Stimulated activated CD8-positive, alpha-beta memory T cell treated with anti-CD3 and anti-CD28 coated beads, Interleukin-12 subunit alpha, Interleukin-12 subunit beta, amount 100 ng/mL, for 1 hour (primary cell): ENCODE measurements at places on chromosomes 7 and 10.

GRCh38 chr7:109782806-109783205 is 1213.1 kb downstream of the DNAJB9 start:
- DNase-seq = no peak

DNA sequence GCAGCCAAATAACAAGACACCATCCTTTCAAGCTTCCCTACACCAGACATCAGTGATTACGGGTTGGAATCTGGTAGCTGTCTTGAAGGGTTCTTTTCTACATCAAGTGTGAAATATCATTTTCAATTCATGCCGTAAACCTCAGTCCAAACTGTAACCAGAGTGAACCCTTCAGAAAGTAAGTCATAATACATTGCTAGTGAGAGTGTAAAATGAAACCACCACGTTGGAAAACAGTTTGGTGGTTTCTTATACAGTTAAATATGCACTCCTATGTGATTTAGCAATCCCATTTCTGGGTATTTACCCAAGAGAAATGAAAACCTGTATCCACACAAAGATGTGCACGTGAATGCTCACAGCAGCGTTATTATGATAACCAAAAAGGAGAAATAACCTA is 25.6 kb upstream of the ZC3HAV1L start:
- DNase-seq = no peak

DNA sequence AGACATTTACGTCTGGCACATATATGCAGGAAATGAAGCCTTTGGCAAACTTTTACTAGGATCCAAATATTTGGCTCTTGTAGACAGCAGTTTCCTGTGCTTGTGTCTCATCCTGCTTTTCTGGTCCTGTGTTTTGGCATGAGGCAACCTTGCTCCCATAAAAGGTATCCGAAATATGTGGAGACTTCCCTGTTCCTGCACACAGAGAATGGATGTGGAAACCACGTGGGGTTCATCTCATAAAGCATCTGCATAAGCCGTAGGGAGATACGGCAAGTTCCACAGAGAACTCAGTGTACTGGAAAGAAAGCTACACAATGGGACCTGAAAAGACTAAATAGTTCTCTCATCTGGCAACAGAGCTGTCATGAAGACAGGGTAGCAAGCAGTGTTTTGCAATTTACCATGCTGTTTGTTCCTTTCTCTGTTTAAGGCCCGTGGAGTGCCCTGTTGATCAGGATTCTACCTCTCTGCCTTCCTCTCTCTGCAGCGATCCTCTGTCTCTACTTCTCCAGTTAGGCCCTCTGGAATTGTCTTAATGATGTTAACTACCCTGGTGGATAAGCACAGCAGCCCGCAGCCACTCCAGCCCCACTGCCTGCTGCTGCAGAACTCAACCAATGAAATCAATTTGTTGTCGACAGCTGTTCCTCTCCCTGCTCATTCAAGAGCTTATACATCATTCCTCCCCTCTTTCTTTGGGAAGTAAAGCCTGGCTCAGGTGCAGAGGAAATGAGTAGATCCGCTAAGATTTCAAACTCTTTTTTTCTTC is 293.6 kb downstream of the CSTF2T start:
- DNase-seq = no peak

DNA sequence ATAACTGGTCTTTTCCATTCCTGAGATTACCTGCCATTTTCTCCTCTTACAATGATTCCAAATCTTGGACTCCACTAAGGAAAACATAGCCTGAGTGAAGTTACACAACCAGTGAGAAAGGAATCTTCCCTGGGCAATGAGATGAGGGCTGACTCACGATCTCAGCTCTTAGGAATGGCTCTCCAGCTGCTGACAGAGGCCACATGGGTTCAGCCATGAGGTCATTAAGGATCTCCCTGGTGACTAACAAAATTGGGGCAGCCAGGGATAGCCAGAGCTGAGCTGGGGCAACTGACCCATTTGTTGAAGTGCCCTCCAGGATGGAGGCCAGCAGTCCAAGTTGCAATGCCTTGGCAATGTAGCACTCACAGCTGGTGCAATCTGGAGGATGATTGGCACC is 78.7 kb upstream of the MKLN1 start:
- no peak for DNase-seq

- no peak for DNase-seq
These were observed 567 bp downstream of the GTF2IRD1 start for GRCh38 chr7:74454021-74454924.

DNA sequence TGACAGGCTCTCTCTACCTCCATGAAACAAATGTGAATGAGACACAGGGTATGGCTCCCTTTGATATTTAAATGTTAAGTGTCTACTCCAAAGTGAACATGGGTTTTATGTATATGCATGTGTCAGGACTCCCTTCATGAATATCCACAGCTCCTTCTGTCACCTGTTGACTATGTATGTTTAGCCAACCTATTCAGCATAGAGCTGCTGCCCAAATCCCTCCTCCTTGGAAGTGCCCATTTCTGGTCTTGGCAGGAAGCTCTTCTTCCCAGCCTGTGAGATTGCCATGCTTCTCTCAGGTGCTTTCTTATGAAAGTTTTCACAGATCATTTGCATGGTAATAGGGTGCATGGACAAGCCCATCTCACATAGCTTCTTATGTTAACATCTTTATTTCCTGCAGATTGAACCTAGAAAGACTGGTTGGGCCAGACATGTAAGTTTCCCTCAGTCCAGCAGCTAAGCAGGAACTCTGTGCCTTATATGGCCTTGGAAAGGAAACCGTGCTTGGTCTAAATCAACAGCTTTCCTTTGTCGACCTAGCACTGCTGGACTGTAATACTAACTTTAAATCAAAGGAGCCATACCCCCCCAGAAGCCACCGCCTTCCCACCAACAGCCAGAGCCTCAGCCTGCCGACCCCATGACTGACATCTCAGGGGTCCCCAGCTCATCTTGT is 288.9 kb downstream of the ADARB2 start:
- DNase-seq = no peak

DNA sequence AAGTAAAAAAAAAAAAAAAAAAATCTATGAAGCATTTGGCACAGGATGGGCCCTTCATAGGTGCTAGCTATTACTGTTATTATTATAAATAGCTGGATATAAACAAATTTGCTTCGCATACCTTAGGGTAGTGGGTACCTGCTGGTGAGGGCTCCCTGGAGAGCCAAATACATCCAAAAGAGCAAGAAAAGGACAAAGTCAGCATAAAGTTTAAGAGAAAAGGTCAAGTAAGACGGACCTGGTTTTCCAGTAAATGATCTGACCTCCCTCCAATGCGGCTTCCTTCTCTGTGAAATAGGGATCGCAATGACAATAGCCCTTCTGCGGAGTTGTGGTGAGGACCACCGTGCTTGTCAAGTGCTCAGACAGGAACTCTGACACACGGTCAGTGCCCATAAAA is 214.5 kb downstream of the SNX10 start:
- no peak for DNase-seq

- no peak for DNase-seq
These were observed 227.3 kb upstream of the TCF7L2 start for GRCh38 chr10:112722758-112723157.

DNA sequence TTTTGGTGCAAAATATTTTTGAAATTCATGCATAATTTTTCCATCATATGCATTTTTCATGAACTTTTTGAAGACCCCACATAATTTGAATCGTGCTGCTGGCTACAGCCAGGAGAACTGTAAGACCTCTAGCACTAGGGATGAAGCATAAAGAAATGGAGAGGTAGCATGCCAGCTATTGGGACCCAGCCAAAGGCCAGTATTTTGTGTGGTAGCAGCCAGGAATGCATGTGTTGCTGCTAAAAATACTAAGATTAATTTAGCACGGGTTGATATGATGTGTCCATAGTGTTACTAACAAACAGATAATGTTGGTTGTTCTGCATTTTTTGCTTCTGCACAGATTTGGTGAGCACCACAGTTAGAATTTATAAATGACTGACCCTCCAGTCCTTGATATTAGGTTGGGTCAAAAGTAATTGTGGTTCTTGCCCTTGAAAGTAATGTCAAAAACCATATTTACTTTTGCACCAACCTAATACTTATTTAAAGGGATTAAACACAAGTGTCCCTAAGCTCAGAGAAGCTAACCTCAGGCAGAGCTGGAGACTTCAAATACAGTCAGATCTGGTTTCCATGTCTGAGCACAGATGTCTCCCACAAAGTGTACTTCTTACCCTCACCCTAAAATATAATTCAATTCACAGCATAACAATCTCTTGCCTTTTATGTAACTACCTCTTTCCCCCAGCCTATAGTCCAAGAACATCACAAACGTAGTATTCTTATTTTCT is 54.1 kb upstream of the NPSR1 start:
- no peak for DNase-seq

DNA sequence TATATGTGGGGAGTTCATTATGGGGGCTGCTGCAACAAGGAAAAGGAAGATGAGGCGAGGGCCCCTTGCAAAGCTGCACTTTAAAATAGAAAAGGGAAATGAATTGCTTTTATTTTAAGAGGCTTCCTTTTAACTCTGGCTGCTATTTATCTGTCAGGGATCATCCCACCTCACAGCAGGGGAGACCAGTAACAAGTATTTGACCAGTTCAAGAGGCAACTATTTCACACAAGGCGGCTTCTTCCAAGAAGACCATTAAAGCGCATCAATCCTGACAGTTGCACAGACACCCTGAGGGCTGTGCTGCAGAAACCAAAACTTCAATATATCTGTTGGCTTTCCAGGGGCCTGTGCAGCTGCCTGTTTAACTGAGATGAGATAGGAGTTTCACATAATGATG is 1009.2 kb downstream of the SORCS3 start:
- DNase-seq = no peak

DNA sequence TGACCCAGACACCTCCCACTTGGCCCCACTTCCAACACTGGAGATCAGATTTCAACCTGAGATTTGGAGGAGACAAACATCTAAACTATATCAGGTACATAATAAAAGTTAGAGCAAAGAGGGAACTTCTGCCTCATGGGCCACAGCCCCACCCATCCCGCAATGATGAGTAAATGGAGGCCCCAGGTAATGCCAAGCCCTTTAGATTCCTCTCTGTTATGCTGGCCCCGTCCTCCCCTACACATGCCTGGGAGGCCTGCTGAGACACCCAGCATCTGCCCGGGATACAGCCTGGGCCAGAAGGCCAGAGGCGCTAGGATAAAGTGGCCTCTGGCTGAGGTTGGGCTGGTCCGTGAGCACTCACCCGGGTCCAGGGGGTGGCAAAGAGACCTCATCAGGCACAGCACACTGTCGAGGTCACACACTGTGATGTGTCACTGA is 185.5 kb upstream of the SH2B2 start:
- no peak for DNase-seq

DNA sequence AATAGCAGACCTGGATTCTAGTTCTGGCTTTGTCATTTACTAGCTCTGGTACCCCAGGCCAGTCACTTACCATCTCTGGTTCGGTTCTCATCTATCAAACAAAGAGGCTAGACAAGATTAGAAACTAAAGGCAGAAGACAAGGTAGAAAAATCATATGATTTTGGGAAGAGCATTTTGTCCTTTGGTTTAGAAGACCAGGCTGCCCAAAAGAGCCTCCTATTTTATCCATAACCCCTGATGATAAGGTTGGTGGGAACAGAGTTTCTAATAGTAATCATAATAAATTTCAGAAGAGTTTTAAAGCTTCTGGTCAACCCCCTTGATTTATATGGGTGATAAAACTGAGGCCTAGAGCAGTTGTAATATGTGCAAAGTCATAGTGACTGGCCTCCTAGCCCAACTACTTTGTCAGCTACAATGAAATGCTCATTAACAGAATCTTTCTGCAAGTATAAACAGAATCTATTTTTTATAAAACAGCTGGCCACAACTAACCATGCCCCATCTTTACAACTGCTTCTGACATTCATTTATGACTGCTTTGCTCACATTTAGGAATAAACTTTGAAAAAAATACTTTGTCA is 23.4 kb downstream of the COX15 start:
- DNase-seq = no peak

GRCh38 chr7:24140001-24140400 is 144.0 kb upstream of the NPY start:
- no peak for DNase-seq

DNA sequence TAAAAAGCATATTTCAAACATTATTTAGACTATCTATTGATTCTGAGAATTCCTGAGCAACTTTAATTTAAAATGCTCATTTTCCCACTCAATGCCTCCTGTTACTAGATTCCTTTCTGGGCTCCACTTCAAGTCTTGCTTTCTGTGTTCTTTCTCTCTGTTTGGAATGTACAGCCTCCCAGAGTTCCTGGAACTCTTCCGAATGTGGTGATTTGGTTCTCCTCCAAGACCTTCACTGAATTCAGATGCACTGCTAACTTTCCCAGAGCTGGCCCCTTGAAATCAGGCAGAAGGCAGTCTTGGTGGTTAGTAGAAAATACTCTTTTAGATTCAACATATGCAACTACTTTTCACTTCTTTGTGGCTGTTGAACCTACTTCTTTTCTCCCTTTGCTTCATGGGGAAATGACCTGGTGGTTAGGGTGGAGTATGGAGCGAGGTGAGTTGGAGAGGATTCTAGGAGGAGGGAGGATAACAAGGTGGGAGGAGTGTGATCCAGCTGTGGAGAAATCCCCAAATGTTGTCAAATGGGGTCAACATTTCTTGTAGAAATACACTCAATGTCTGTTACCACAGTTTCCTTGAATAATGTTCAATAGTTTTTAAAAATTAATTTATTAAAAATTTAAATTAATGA is 27.9 kb upstream of the CCDC7 start:
- no peak for DNase-seq

DNA sequence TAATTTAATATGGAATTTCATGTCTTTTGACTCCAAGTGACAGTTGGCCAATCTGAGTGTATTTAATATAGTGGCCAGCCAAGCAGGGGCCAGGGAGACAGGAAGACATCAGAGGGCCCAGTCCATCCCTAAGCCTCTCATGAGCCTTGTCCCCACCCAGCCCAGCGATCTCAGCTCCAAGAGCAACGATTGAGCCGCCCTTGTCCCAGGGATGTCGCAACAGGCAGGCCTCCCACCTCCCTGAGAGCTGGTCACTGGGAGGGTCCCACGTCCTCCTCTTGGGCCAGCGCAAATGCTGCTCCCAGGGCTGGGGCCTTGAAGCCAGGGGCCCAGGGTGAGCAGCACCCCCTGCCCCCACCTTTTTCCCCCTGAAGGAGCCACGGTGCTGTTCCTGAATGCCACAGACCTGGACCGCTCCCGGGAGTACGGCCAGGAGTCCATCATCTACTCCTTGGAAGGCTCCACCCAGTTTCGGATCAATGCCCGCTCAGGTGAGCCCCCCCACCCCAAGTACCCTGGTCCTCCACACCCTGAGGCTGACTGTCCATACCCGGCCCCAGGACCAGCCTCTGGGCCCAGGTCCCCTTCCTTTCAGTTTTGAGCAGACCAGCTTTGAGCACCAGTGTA is 29.4 kb downstream of the C10orf105 start:
- no peak for DNase-seq
